MCF 10A (cell line): ENCODE measurements at places on chromosomes 1 and 21.

DNA sequence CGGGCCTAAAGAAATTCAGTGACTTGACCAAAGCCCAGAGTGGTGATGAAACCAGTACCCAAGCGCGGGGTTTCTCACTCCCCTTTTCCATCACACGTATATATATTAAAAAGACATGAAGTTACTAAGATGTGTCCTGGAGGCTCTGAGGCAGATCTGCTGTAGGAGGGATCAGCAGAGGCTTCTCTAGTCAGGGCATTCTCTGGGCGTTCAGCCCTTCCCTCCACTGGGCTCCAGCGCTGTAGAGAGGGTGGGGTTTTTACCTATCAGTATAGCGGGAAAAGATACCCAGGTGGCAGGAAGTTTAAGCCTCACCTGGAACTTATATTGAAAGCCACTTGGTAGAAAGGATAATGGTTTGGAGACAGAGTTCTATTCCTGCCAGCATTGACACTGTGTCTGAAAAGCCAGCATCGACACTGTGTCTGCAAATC lies 862 bp upstream of the PLEKHO1 start:
- DNase-seq: no peak

DNA sequence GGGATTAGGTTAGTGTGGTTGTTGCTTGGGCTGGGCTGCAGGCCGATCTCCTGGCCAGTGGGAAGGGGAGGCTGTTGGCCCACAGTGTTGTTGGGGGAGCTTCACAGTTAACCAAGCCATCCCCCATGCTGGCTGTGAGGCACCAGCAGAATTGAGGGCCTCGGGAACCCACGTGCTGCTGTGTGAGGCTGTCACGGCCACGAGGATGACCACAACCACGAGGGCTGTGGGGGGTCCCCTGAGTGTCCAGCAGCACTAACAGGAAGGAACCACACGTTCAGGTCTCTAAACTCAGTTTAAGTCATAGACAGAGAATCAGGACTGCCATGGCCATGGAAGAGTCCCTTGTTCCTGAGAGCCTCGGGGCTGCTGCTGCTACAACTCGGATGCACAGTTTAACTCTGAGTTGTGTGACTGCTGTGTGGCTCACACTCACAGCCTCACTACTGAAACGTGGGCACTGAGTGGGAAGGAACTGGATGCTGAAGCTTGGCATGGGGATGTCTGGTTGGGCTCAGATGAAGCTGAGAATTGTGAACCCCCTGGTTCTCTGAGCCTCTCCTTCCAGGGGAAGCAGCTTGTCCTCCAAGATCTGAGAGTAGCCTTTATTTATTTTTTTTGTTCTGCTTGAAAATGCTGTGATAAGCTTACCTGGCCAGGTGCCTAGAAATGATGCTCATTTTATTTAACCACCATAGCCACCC lies 4.8 kb upstream of the MMEL1 start:
- no peak for DNase-seq

DNA sequence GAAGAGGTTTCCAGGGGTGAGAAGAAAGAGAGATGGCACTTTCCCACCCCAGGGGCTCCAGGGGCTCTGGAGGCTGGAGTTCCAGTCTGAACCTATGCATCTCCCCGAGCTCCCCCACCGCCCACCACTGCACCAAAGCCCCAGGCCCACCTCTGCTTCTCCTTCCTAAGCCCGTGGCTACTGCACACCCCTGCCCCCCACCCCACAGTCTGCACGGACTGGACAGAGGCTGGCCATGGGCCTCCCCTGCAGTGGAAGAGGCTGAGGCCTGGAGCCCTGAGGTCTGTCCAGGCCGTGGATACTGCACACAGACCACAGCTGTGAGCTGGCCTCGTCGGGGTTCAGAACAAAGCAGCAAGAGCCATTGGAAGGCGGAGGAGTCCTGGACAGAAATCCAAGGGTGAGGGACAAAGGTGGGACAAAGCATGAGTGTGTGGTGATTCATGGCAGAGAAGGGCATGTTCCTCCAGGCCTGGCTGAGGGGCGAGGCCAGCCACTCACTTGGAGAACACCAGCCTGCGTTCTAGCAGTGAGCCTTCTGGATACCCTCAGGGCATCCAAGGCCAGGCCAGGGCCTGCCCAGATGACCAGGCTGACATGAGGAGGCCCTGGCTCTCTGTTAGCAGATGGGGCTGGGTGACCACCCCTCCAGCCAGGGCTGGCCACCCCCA lies 244.8 kb upstream of the VAMP3 start:
- DNase-seq: peak; percentile 35

DNA sequence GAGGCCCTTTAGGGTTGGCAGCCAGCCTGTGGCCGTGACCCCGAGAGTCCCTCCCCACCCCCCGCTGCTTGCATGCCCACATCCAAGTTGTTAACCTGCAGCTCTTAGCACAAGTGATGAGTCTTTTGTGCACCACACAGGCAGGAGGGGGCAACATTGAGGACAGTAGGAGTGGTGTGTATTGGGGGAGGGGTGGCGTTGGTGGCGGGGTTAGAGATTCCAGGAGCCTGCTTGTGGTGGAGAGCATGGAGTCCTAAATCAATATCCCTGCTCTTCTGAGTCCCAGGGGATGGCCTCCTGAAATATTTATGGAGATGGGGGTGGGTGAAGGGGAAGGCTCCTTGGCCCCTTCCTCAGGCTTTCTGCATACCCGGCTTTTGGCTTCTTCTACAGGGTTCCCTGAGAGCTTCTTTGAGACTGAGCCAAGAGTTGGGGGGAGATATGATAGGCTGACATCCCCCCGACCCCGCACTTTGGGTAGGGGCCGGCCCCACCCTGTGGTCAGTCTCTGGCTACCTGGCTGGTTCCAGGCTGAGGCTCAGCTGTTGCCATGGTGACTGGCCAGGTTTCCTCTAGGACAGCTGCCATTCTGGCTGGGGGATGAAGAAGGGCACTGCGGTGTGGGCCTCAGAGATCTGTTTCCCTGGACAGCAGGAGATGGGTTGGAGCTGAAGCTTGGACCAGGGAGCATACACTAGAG lies 5.0 kb downstream of the CHRNB2 start:
- no peak for DNase-seq

DNA sequence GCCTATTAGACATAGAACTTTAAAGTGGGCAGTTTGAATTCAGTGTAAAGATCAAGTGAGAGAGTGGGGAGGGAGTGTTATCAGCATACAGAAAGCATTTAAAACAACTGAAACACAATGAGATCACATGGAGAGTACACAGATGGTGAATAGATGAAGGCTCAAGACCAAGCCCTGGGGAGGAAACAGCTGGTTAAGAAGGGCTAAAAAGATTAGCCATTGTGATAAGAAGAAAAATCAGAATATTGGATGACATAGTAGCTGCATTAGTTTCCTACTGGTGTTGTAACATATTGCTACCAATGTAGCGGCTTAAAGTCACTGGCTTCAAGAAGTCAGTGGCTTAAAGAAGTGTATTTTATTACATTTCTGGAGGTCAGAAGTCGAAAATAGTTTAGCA lies 443.4 kb upstream of the RGS18 start:
- DNase-seq: no peak
